ENCODE measurements at places on chromosomes 5 and 9.

- DNase-seq, result no peak
Observed at GRCh38 chr9:107989544-107989943, 500.0 kb upstream of the KLF4 start.

- DNase-seq, result no peak
Observed at GRCh38 chr9:137077010-137077747, at the start of gene UAP1L1. Gene UAP1L1 (plus strand): TSS chr9:137077517. CDS start chr9:137077533, 16 bp downstream.

DNA sequence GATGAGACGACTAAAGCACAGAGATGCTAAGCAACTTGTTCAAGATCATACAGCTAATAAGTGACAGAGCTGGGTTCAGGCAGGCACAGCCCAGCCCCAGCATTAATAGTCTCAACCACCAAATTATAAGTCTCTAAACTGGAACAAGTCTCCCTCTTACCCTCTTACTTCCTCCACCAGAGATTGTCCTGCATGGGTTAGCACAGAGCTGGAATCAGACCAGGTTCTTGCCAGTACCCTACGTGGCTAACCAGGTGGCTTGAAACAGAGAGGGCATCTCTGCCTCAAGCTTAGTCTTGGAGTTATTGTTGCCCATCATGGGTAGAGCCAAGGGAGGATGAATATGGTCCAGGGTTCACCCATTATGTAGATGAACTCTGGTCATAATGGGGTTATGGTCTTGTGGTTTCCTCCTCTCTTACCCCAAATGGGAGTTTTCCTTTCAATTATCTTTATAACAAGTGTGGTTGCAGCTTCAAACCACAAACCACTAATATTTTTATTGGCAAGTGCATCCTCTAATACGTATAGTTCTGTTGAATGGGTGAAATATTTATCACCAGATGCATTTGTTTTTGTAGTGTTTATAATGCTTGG is 8.3 kb upstream of the XPA start:
- no peak for DNase-seq

DNA sequence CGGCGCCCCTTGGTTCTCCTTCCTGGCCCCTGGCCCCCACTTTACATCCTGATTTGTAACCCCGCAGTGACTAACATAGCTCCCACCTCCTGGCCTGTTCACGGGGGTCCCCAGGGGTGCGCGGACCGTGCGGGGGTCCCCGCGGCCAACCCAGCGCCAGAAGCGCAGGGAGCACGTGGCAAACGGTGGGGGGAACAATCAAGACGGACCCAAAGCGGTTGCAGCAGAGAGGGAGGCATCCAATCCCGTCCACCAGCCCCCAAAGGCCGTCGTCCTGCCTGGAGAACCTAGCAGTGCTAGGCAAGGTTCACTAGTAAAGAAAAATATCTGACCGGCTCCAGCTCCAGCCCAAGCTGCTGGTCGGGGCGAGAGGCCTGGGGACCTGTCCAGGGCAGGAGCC is 201.5 kb downstream of the AUH start:
- DNase-seq, result no peak

DNA sequence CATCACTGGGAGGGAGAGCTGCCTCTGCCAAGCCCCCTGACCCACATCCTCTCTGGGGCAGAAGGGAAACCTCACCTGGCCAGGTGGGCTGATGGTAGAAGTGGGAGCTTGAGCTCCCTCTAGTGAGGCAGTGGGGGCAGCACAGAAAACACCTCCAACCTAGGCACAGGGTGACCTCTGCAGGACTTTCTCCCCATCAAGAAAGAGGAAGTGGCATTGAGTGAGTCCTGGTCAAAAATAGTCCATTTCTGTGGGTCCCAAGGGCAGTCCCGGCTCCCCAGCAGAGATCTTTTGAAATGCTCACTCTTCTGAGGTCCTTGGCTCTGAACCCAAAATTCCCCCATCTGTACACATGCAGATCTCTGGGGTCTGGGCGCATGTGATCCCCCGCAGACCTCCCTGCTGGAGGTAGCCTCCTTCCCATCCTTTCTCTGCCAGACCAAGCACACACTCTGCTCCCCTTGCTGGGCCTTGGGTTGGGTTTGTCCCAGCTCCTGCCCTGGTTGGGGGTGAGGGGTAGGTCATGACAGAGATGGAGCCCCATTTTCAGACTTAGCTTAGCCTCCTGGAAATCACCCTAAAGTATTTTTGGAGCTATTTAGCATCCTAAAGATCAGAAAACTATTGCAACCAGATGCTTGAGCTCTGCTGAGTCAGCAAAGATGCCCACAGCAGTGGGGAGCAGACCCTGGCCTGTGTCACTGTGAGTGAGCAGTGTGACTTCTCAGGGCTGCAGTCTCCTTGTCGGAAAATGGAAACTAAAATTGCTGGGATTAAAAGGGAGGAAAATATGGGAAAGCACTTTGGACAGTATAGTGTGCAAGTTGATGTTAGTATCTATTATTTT is 41.6 kb upstream of the LCP2 start:
- DNase-seq, result peak; percentile 43

GRCh38 chr5:149370878-149371277 is 8.2 kb downstream of the IL17B start:
- no peak for DNase-seq

DNA sequence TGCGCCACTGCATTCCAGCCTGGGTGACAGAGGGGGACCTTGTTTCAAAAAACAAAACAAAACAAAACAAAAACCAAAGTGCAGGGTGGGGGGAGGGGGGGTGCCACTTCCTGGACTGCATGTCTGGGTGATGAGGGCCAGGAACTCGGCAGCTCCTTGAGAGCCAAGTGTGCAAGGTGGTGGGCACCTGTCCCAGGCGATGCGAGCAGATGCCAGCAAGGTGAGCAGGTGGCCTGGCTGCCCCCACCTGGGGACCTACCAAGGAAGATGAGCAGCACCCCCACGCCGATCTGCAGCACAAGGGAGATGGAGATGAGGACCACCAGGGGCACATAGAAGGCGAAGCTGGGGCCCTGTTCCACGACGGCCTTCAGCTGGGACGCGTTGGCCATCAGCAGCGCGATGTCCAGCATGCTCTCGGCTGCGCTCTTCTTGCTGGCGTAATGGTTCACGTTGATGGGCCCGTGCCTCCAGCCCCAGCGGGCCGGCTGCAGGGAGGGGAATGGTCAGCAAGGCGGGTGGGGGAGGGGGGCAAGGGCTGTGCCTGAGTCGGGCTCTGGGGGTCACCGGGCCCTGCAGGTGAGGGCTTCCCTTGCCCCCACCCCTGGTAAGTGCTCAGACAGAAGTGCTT is 7.8 kb downstream of the NINJ1 start:
- no peak for DNase-seq

GRCh38 chr5:95241161-95241560 is 43.7 kb downstream of the MCTP1 start:
- no peak for DNase-seq

DNA sequence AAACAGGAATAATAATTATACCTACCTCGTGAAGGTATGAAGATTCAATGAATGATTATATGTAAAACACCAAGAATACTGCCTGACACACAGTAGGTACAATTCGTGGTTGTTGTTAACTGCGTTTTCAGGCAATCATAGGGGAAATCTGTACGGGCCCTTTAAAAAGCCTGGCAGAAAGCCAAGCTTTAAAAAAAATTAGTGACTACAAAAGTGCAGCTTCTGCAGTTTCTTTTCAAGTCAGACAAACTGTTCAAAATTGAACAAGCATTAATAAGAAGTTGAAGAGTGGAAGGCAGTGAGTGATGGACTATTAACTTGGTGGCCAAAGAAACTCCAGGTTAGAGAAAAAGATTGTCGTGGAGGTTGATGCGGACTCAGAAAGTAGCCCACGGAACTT is 85.9 kb upstream of the TRIO start:
- no peak for DNase-seq

DNA sequence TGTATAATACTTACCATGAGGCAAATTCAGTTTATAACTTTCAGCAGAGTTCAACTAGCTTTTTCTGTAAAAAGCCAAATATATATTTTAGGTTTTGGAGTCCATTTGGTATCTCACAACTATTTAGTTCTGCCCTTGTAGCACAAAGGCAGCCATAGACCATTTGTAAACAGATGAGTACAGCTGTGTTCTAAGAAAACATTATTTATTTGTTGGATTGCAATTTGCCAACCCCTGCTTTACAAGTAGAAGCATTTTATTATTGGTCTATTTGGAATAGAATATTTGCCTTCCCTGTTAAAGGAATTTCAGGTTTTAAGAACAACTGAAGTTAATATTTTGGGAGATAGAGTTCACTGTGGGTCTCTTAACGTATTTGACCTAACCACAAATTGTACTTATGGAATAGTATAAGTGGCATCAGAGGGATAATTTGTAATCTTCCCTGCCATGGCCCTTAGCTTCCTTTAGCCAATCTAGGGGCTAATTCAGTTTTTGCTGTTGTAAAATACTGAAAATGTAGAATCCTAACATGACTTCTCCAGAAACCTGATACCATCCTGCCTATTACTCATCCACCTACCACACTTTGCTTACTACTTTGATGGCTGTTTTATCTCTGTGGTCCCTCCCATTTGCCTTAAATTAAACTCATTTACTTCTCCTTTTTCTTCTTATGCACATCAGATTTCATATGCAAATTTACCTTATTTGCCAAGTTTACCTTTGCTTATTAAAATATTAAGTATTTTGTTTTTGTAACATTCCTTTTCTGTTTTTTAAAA is 109.2 kb downstream of the DMXL1 start:
- no peak for DNase-seq

- no peak for DNase-seq
Observed at GRCh38 chr9:110990481-110990880, 47.8 kb downstream of the LPAR1 start.

DNA sequence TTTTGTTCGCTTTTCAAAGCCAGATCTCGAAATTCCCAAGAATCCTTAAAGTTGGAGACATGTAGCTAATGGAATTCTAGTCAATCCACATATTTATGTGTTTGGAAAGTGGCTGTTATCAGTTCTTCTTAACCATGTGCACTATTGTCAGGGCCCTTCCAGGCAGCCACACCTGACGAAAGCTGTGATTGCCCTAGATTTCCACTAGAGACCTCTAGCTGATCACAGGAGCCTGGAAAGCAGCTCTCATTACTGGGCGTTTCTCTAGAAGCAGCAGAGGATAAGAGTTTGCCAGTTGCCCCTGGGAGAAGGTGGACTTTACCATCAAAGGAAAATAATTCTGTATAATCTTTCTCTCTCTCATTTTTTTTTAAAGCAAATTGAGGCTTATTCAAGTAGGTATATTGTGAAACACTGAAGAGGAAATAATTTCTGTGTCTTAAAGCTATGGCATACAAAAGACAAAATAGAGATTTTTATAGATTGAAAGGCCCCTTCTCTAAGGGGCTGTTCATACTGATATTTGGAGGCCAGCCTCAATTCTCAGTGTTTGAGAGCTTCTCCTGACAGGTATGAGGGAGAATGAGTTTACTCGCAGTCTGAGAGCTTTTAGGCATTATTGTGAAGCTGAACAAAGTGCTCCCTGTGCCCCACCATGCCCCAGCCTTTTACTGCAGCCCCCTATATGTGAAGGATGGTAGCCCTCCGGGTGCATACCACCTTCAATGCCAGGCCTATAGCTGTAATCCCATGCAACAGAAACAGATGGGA is 405.4 kb upstream of the ACTBL2 start:
- no peak for DNase-seq

DNA sequence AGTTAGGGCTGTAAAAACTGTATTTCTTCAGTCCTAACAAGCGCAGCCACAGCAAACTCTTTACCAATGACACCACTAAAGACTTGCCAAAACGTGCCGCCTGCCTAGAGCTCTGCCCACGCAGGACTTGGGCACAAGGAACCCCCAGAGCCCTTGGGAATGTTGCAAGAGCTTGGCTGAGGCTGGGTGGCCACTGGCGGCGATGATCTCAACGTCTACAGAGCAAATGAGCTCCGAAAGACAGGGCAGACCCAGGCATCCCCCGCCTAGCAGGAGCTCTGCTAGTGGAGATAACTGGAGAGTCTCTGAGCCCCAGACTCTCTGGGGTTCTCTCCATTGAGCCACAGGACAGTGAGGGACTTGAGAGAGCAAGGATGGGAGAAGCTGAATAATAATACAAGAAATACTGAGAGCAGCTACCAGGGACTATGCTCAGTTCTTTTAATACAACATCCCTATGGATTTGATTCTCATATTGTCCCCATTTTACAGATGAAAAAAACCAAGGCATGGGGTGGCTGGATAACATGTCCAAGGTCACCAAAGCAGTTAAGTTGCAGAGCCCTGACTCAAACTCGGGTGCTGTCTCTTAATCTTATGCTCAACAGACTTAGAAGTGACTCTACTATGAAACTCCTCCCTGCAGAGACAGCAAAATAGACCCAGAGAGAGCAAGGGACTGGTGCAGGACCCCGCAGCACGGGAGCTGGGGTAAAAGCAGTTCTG is 32.5 kb downstream of the SHB start:
- no peak for DNase-seq

- no peak for DNase-seq
Observed at GRCh38 chr5:60514152-60514551, 185.8 kb downstream of the DEPDC1B start.

- DNase-seq, result no peak
Observed at GRCh38 chr9:36316049-36316448, 57.8 kb upstream of the GNE start.

GRCh38 chr9:134335486-134336220 is 9.4 kb downstream of the RXRA start:
- DNase-seq, result no peak

DNA sequence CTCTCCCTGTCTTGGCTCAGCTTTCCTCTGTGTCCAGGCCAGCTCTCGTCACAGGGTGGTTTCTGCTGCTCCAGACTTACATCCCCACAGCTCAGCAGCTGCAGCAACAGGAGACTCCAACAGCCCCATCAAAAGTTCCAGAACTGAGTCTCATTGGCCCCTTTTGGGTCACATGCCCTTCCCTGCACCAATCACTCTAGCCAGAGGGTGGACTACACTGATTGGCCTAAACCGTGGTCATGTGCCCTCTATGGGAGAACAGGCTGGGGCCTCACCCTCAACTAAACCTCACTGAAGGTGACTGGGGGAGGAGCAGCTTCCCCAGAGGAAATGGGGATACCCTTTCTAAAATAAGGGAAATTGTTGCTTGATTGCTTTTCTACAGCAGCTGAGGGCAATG is 44.4 kb upstream of the CPLX2 start:
- no peak for DNase-seq

All from central memory CD8-positive, alpha-beta T cell (primary cell).